ENCODE measurements at places on chromosomes 7 and 10.

DNA sequence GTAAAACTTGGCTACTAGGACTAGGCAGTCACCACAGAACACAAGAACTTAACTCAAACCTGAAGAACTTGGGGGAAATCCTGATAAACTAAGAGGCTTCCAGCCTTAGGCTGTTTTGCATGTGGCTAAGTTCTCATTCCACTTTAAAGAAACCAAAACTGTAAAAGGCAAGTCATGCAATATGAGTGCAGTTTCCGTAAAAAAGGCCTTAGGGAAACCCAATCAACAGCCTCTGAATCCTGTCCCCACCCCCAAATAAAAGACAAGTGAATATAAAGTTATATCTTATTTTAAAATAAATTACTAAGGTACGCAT is 95.1 kb downstream of the USP6NL start:
- no peak for DNase-seq

GRCh38 chr7:142568435-142569097 is 180.7 kb upstream of the PRSS1 start:
- DNase-seq = no peak

GRCh38 chr10:119656760-119657159 is 5.6 kb downstream of the BAG3 start:
- DNase-seq = peak; percentile 29

DNA sequence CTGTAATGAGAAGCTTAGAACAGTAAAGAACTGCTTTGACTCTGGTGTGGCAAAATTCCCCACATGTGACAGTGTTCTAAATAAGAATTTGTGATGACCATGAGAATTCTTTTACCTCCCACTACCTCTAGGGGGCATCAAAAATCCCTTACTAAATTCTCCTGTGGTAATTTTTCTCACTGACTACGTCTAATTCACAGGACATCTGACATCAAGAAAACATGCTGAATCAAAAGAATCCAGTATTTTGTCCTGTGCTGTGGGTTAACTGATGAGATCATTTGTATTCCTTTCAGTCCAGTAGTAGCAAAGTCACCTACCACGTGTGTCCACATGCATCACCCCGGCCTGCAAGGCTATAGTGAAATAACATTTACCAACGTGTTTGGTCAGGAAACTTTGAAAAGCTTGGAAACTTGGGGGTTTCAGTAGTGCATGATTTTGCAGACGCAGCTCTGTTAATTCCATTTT is 103.8 kb downstream of the ATE1 start:
- DNase-seq = no peak

DNA sequence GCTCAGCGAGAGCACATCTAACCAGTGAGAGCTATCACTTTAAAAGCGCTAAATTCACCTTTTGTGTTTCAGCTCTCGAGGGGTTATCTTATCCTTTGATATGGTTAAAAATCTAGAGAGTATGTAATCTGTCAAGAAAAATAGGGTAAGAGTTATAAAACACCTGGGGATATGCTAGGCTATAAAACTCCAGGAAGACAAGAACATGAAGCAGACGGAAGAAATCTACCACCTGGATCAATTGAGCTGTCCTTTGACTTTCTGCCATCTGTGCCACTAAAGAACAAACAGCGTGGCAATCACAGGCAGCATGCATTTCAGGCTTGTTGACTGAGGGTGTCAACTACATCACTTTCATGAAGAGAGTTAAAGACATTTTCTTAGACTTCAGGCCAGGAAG is 83.1 kb downstream of the ZNF248 start:
- no peak for DNase-seq

GRCh38 chr10:49394933-49395740 is 752 bp downstream of the DRGX start:
- DNase-seq = no peak

- DNase-seq = no peak
Measured at GRCh38 chr7:99648843-99649242, 31.0 kb downstream of the CYP3A5 start.
